ENCODE measurements at places on chromosomes 7 and 10.

GRCh38 chr10:83038631-83039030 is 1100.7 kb upstream of the GHITM start:
- no peak for DNase-seq

- no peak for DNase-seq
These were observed 25.5 kb downstream of the VOPP1 start for GRCh38 chr7:55546814-55547213.

GRCh38 chr10:71551970-71552369 is 155.2 kb downstream of the CDH23 start:
- DNase-seq: no peak

DNA sequence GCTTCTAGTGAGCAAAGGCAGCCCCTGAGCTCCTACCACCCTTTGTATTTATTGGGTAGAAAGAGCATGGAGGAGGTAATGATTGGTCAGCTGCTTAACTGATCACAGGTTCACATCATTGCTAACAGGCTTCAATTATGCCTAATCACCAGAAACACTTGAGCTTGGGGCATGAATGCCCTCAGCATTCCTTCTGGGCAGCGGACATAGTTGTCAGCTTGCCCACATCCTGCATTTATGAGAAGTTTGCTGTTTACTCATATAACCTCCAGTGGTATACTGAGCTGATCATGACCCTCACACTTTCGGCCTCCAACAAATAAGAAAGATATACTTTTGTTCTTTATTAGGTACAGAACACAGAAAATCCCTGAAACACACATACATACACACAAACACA is 140.3 kb upstream of the ODAD2 start:
- DNase-seq: no peak

DNA sequence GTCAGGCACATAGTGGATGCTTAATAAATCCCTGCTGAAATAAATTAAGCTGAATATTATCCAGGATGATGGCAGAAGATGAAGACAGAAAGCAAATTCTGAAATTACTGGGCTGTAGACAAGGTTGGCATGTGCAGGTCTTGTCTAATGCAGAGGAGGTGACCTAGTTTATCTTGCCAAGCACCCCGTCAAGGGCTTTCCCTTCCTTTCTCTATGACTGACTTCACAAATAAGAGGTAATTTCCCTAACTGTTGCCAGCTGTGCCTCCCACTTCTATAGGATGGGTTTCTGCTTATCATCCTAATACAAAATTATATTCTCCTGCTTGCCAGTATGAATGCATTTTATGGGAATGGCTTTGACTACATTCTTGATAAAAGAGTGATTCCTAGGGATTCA is 38.0 kb downstream of the LHFPL3 start:
- DNase-seq: no peak

GRCh38 chr10:80409121-80409520 is 770 bp downstream of the PRXL2A start:
- no peak for DNase-seq

DNA sequence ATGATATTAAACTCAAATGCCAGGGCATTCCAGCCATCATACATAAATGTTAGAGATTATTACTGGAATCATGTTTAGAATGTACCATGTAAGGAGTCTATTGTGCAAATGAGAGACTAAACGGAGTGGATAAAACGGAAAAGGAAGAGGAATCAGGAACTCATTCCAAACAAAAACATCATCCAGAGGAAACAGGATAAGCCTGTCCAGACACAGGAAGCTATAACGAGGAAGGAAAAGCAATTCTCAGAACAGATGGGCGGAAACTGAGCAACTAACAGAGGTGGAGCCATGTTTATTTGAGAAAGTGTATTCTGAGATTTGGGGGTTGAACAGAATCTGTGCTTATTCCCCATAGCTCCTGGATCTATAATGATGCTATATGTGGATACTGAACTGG is 52.3 kb upstream of the TRIM24 start:
- DNase-seq: no peak

- DNase-seq: no peak
These were observed 6.2 kb downstream of the RHBDD2 start for GRCh38 chr7:75885036-75885435.

GRCh38 chr7:2604608-2605174 is 27.1 kb upstream of the TTYH3 start:
- DNase-seq: no peak

DNA sequence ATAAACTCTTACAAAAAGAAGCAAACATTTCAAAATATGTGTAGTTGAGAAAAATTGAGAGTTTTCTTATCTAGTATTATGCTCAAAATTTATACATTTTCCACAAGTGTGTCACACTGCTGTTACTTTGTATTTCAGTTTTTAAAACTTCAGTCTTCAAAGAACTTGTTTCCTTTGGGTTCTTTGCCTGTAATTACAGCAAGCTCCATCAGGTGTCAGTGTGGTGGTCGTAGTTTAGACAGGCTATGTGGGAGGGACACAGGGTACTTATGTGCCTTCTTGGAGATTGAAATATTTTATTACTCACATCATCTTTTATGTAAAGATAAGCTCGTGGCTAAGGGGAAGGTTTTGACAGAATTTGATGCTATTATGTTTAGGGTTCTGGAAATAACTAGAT is 360.5 kb downstream of the FGFR2 start:
- DNase-seq: no peak

GRCh38 chr7:2076649-2077064 is 156.1 kb downstream of the MAD1L1 start:
- no peak for DNase-seq

GRCh38 chr7:151400626-151401315 is 9.1 kb downstream of the WDR86 start:
- DNase-seq: no peak

- no peak for DNase-seq
These were observed 68.3 kb upstream of the MGMT start for GRCh38 chr10:129398711-129399141.

GRCh38 chr10:71202314-71202713 is 10.1 kb upstream of the UNC5B start:
- DNase-seq: no peak

- no peak for DNase-seq
These were observed 83.0 kb upstream of the DNAJB6 start for GRCh38 chr7:157253850-157254249.

- DNase-seq: no peak
These were observed 49.5 kb downstream of the VSTM2A start for GRCh38 chr7:54591404-54592386.

- peak; percentile 51 for DNase-seq
These were observed 404.5 kb downstream of the ADRA2A start for GRCh38 chr10:111481261-111481826.

DNA sequence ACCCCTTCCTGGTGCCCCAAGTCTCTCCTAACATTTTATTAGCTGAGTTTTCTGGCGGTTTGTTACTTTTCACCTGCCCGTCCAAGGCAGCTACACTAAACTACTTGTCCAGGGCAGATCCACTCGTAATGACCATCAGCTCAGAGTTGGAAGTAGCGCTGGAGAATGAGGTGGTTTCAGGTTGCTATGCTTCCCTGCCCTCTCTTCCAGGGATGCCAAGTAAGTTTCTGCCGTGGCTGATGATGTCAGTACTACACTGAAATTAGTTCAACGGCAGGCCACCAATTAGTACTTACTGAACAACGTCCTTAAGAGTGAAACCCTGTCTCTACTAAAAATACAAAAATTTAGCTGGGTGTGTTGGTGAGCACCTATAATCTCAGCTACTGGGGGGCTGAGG is 55.2 kb downstream of the DIP2C start:
- no peak for DNase-seq

- no peak for DNase-seq
These were observed 954.7 kb upstream of the ZNF722 start for GRCh38 chr7:63043657-63044543.

- DNase-seq: no peak
These were observed 54.4 kb downstream of the SH3PXD2A start for GRCh38 chr10:103800789-103801540.

GRCh38 chr7:110809832-110810231 is 281.1 kb upstream of the LRRN3 start:
- DNase-seq: no peak

DNA sequence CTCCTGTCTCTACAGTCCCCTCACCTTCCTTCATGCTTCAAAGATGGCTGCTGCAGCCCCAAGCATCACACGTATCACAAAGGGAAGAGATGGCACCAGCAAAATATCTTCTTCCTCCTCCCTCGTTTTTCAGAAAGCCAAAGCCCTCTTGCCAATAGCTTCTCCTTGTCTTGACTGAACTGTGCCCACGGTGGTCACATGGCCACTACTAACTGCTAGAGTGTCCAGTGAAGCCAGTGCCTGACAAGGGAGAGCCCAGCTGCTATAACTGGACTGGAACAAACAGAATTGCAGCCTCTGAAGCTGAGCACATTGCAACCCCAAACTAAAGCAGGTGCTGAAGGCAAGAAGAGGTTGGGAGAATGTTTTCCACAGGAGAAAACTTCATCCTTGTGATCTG is 120.8 kb upstream of the RET start:
- DNase-seq: no peak

DNA sequence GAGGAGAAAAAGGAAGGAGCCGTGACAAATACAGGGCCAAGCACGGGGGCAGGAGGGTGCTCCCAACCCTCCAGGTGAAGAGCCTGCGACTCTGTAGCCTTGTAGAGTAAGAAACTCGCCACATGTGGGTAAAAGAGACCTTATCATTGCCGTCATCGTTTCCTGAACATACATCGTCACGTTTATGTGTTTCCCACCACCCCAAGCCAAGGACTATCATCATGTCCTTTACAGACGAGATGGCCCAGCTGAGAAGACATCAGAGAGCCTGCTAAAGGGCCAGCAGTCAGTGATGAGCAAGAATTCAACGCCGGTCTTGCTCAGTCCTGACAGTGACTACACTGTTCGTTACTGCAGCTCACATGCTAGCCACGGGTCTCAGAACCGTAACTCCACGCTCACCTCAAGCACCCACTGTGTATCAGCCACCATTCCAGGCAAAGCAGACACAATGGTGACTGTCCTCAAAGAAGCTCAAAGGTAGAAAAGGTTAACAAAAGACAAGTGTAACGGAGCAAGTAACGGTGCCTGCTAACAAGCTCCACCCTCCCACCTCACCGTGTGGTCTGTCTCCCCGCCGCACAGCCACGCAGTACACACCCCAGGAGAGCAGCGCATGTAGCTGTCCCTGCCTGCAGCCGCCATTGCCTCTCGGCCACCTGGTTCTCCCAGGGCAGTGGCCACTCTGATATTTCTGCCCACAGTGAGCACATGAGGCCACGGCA is 147.8 kb downstream of the MAD1L1 start:
- DNase-seq: no peak

GRCh38 chr10:66008221-66008620 is 917.6 kb upstream of the LRRTM3 start:
- no peak for DNase-seq

- no peak for DNase-seq
These were observed 43.5 kb downstream of the NPS start for GRCh38 chr10:127592586-127592985.

- DNase-seq: no peak
These were observed 100.1 kb downstream of the HOXA1 start for GRCh38 chr7:26995666-26996065.

GRCh38 chr7:111290982-111291381 is 200.1 kb downstream of the LRRN3 start:
- DNase-seq: peak; percentile 77

DNA sequence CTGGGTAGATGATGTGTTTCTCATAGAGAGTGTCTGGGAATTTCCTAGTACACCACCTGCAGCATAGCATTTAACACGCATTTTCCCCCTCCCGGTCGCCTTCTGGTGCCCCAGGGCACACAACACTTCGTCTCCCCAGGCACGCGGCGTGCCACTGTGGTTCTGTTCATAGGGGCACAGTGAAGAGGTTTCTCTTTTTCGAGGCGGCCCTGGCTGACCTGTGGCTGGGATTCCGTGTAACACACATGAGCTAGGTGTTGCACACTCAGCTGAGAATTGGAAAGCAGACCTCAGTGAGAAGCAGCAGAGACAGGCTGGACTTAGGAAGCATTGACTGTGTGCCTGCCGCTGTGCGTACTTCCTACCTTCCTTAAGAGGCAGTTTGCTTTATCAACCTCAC is 214.3 kb upstream of the SHH start:
- no peak for DNase-seq

DNA sequence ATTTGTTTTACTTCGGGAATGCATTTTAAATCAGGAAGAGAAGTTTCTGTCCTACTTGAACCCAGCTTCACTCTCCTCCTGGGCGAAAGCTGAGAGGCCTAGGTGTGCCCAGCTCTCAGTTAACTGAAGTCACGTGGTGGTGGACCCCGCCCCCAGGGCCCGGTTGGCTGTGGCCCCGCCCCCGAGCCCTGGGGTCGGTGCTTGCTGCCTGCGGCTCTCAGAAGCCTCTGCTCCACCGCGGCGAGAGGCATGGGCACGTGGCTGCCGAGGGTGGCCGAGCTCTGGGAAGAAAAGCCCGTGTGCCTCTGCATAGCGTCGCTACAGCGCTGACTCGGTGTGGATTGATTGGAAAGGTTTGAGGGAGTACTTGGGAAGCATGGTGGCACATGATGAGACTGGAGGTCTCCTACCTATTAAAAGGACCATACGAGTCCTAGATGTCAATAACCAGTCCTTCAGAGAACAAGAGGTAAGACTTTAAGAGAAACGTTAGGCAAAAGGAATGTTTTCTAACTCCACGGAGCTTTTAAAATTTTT is 34.1 kb downstream of the NET1 start:
- DNase-seq: no peak

DNA sequence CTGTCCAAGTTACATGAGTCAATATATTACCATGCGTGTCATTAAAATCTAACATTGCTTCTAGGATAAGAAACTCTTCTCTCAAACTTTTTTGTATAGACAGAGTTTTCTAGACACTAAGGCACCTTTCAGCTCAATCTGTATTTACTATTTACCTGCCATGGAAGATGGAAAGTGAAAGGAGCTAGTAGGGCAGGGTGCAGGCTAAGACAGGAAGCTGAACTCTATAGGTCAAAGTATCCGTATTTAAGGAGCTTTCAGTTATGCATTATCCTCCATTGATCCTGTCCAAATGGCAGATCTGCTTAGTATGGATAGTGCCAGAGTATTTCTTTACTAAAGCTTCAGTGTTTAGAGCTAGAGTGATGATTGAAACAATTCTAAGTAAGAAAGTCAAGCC is 612.8 kb downstream of the IPMK start:
- DNase-seq: no peak

- DNase-seq: no peak
These were observed 231.2 kb downstream of the SNX13 start for GRCh38 chr7:17709127-17709526.

DNA sequence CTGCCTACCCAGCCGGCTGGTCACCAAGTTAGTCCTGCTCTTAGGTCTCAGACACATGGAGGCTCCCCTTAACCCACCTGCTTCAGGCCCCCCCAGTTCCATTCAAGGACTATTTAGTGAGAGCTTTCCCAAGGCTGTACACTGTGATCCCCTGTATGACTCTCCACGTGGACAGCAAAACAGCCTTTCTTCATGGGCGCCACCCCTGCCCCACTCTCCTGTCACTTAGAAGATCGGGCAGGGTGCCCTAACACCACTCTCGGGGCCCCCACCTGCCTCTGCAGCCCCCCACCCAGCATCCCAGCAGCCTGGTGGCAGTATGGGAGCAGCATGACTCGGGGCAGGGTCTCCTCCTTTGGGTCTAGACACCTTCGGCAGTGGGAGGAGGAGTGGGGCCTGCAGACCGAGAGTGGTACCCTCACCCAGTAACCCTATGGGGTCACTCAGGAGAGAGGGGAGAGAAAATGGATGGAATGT is 116.6 kb downstream of the PTPN20 start:
- DNase-seq: no peak

GRCh38 chr10:69269761-69270160 is 8.5 kb upstream of the HK1 start:
- DNase-seq: no peak
